ENCODE measurements at places on chromosomes 5 and 9.

DNA sequence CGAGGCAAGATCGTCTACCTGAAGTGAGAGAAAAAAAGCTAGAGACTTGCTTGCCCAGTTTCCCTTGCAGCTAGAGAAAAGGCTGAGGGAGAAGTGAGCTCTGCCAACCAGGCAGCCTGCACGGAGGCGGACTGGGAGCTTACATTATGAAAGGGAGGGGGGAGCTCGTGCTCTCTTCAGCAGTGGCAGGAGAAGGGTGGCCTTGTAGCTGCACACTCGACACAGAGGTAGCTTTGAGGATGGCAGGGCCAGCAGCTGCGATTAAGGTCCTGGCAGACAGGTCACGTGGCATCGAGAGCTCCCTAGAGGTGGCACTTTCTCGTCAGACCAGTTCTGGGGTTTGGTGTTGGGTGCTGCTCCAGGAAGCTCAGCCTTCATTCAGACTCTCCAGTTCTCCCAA, 26.7 kb downstream of the APBA1 start:
- DNase-seq: no peak

GRCh38 chr5:118596255-118596654, 392.1 kb downstream of the DTWD2 start:
- no peak for DNase-seq

GRCh38 chr5:149680810-149681221, 49.3 kb upstream of the PPARGC1B start:
- no peak for DNase-seq

DNA sequence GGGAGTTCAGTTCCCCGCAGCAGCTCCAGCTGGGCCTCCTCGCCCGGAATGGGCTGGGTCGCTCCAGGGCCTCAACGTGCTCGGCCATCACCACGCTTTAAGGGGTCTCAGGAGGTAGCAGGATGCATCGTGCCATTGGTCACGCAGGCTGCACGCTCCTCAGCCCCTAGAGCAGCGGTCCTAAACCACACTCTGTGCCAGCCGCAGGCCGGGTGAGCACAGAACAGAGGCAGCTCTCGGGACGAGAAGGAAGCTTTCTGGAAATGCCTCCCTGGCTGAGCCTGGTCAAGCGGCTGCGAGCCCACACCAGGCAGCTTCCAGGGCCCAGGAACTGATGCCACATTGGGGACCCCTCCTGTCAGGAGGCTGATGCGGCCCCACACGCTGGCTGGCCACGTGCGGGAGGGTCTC, 39.3 kb upstream of the LPCAT1 start:
- DNase-seq: no peak

DNA sequence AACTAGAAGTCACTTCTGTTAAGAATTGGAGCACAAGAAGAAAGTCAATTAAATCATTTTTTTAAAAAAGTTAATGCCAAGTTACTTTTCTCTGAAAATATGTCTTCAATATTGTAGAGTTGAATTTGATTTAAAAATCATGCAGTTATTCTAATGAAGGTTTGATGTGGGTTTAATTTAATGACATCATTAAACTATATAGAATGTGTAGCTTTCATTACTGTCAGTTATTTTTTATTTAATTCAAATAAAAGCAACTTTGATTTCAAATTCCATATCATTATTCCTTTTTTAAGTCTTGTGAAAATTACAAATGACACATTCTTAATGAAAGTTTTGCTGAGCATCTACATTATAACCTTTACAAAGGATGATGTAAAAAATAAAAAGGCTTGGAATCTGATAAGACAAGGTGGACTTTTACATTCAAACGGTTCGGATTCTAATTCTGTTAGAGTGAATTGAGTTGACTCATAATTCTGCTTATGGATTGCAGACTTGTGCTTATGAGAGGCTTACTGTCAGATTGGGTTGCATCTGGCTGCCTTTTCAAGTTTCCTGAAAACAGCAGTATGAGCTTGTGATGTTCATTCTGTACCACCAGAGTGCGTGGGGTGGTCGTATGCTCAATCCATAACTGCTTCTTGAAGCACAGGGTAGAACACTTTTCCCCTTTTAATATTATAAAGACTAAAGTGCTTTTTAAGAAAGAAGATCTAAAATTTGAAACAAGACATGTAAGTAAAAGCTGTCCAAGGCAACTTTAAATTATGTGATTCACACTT, 253.0 kb upstream of the ARRDC3 start:
- DNase-seq: no peak

Data from stimulated activated CD4-positive, alpha-beta T cell treated with anti-CD3 and anti-CD28 coated beads, Interleukin-4, amount 100 ng/mL, for 1 hour (primary cell).